HCEC 1CT (cell line): ENCODE measurements at places on chromosomes 12 and 14.
A peak's percentile ranks its signal among the peaks of the same experiment; 100 is the strongest.

DNA sequence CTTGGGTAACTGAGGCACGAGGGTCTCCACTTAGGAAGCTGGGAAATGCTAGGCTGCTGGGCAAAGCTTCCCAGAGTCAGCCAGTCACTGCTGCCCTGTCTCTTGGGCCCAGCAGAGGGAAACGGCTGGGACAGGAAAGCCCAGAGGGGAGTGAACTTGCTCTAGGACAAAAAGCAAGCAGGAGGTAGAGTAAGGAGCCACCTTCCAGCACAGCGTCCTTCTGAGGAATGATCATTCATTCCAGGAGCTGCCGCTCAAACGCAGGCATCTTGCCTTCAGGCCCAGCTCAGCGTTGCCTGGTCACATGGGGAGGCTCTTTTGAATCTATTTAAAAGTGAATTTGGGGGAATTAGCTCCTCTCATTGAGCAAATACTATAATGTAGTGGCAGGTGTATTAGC, 118.6 kb downstream of the CRACR2A start:
- no peak for DNase-seq

- no peak for DNase-seq
Measured at GRCh38 chr14:76375484-76375883, 453 bp upstream of the ESRRB start.

GRCh38 chr14:64726585-64726890, 22.3 kb downstream of the PLEKHG3 start:
- no peak for DNase-seq

- peak; percentile 31 for DNase-seq
Measured at GRCh38 chr14:20606190-20606901, 15.2 kb upstream of the RNASE12 start.

- no peak for DNase-seq
Measured at GRCh38 chr14:106218174-106218573, 691.8 kb downstream of the TMEM121 start.

DNA sequence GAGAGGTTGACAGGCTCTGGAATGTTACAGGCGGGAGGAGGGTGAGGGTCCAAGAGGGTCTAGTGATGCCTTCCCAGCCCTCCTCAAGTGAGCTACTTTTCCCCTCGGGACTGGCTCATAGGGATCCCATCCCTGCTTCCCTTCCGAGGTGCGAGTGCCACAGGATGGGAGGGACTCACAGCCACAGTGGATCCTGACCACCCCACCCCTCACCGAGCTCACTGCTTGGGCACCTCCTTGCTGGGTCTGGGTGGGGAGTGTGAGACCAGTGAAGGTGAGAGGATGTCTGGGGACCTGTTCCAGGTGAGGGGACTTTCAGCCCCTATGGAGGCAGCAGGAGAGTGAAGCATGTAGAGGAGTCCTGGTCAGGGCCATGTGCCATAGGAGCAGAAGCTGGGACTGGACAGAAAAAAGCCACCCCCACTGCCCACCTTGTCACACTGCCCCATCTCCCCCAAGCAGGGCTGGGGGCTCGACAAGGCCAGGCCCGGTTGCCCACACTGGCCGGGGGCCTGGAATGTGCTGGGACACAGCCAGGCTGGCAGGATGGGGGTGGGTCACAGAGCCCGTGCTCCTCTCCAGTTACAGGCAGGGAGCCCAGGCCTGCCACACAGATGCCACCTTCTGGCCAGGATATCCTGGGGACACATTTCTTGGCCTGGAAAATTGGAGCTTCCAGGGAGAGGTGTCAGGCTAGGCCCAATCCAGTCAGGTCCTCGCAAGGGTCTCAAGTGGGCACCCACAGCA, 1.7 kb upstream of the TNS2 start:
- no peak for DNase-seq

GRCh38 chr14:85533023-85533860, 3.3 kb downstream of the FLRT2 start:
- peak; percentile 86 for DNase-seq

DNA sequence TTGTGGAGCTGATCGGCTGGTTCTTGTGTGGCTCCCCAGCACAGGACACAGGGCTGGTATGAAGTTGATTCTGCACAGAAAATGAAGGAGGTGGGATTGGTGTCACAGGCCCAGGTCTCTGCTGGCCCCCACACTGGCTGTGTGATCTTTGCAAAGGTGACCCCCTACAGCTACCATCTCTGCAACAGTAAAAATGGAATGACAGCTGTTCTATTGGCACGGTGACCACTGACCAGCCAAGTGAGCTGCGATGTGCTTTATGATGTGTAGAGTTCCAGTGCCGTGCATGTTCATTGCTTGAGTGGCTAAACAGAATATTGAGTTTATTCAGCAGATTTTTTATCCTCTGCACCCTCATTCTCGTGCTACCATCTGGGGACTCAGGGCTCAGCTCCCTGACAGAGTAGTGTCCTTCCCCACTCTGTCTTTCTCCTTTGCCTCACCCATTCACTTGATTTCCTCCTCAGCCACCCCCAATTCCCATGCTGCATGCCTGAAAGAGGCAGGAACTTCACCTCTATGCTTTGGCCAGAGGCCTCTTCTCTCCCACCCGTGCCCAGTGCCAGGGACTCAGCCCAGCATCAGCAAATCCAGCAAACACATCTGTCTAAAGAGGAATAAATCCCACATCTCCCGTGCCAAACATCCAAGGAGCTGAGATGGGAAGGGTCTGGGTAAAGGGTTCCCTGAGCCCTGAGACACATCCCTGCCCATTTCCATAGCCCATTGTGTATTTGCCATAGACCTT, 21.2 kb downstream of the C14orf132 start:
- no peak for DNase-seq

DNA sequence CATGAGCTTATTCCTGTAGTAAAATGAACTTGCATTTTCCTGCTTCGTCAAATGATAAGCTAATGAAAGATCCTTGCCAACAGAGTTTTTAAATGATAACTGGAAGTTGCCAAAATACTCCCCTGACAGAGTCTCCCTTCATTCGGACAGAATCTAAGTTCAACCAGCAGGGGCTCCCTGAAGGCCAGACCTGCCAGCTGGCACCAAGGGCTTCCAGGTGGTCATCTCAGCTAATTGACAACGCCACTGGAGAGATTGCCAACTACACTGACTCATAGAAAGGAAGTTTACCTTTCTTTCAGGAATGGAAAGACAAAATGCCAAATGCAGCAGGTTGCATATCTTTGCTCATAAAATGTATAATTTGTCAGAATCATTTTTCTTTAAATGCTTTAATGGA, 462.8 kb downstream of the GXYLT1 start:
- no peak for DNase-seq

GRCh38 chr12:123498126-123498825, 35.2 kb downstream of the RILPL1 start:
- no peak for DNase-seq

GRCh38 chr14:102087762-102088011, 843 bp upstream of the HSP90AA1 start:
- no peak for DNase-seq

DNA sequence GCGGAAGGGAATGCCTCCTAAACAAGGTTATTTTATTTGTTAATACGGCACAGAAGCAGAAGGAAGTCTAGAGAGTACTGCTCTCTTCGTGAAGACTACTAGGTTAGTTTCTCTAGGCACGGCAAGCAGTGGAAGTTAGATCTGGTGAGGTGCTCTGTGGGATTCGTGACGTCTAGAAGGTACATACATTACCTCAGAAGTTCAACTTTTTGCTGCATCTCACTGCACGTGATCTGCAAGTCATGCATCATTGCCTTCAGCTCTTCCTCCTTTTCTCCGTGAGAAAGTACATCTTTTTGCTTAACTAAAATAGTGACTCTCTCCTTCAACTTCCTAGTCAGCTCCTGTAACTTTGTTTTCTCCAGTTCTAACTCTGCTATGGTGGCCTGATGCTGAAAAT, 74.7 kb downstream of the NIN start:
- DNase-seq = no peak

GRCh38 chr14:54387328-54387727, 9.5 kb upstream of the CDKN3 start:
- DNase-seq = no peak

DNA sequence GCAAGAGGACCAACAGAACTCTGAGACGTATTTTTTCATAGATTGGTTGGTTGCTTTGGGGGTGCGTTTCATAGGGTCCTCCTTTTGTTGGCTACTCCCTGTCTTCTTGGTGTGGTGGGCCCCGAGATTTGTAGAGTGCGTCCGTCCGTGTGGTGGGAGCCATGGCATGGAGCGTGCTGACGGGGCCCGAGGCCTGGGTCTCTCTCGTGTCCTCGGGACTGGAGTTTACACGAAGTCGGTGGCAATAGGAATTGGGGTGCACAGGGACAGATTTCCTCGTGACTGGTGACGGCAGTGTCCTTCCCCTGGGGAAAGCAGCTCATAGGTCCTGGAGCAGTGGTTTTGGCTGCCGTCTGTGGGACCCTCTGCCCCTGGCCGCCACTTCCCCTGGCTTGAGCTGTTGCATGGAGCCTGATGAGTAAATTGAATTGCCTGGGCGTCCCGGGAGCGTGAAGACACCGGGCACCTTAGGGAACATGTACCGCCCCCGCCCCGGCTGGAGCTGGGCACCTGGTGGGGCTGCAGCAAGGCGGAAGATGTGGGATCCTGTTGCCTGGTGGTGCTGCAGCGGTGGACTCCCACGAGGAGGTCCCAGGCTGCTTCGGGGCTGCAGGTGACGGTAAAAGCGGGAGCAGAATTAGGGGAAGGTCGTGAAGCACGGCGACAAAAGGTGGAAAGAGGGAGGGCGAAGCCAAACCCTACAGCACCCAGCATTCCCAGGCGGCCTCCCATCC, 153.7 kb upstream of the ALG10B start:
- no peak for DNase-seq

DNA sequence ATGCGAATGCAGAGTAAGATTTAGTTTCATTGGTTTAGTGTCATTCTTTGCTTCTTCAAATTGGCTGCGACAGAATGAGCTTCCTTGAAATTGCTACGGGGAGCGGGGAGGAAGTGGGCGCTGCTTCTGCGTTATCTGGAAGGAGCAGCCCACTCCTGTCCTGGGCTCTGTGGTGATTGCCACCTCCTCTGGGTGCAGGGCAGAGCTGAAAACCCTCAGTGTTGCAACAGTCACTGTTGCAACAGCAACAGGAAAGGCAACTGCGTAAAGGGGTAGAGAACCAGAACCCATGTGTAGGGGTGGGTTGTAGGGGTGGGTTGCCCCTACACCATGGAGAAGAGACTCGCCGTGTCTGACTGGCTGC, 57.7 kb downstream of the MAX start:
- DNase-seq = no peak

- no peak for DNase-seq
Measured at GRCh38 chr12:3614806-3615466, 123.9 kb downstream of the PRMT8 start.

GRCh38 chr12:45304514-45305178, 88.8 kb downstream of the ANO6 start:
- no peak for DNase-seq

- no peak for DNase-seq
Measured at GRCh38 chr14:28305938-28306337, 460.6 kb upstream of the FOXG1 start.

GRCh38 chr12:110159671-110160245, 35.6 kb downstream of the IFT81 start:
- DNase-seq = no peak

DNA sequence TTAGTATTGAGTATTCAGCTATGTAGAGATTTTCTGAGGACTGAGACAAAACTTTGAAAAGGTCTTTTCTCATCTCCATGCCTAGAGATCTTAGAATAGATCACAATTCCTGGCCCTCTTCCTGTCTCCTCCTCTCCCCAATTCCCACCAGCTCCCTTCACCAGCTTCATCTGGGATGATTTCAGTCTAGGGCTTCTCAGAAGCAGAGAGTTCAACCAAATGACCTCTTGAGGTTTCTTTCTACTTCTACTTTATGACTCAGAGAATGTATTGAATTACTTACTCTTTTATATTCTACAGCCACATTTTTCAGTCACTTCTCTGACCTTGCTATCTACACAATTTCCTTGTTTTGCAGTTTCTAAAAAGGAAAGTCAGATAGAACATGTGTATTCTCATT, 19.4 kb upstream of the SNX6 start:
- peak; percentile 96 for DNase-seq

GRCh38 chr12:67617629-67618028, 30.9 kb upstream of the DYRK2 start:
- DNase-seq = no peak

- DNase-seq = no peak
Measured at GRCh38 chr14:102930138-102930752, 7.8 kb downstream of the AMN start.

DNA sequence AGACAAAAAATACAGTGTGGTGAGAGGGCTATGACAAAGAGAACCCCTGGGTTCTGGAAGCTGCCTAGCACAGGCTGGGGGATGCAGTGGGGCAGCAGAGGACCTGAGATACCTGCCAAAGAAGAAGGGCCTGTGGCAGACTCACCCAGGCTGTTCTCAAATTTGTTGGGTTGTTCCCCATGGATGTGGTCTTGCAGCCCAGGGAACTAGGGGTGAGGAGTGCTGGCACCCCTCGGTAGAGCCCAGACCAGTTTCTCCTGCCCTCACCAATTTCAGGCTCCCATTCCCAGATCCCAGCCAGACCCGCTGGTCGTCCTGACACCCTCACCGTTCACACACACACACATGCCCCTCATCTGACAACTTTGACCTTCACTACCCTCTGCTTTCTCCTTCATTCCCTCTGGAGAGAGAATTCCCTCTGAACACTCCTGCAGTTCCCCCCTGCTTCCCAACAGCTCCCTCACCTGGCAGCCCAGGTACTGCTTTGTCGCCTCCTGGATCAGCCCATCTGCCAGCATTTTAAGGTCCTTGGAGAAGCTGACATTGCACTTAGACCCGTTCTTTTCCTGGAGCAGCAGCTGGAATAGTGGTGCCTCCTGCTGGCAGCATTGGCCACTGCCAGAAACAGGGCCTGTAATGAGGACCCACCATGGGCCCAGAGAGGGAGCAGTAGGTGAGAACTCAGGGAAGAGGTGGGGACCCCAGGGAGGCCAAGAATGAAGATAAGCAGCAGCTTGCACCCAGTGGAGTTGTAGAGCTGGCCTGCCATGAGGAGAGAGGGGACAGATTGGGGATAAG, 5.9 kb upstream of the GDF11 start:
- peak; percentile 60 for DNase-seq

DNA sequence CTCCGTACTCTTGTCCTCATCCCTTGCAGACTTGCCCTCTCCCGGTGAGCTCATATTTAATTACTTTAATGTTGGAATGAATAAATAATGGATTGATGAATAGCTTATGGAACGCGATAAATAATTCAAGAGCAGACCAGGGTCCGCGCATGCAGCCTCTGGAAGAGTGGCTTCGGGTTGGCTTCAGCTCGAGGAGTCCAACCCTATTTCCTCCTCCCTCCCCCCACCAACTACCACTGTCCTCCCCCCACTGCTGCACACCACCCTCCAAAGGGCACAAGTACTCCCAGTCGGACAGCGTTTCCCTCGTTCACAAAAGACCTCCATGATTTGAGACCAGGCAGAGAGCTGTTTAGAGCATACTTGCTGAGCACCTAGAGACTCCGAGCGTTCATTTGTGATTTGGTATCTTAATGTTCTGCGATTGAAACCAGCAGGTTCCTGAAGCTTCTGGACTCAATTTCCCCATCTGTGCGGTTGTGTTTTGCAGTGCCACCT, 647 bp upstream of the SIX1 start:
- DNase-seq = peak; percentile 41

GRCh38 chr14:25658988-25659387, 609.0 kb upstream of the STXBP6 start:
- no peak for DNase-seq

GRCh38 chr12:106387848-106388377, 30.4 kb downstream of the POLR3B start:
- no peak for DNase-seq
